ENCODE measurements at places on chromosomes 3 and 15. TPM values are rescaled to one million over a fixed set of nuclear protein-coding genes. Genes with fewer than 3 reads are reported as not detected.

ZNF860 gene
- polyA plus RNA-seq = 27.7 TPM

CKMT1B gene
- not detected for polyA plus RNA-seq

ANKRD34C gene
- polyA plus RNA-seq = not detected

COL6A5 gene
- polyA plus RNA-seq = not detected

SLC24A5 gene
- polyA plus RNA-seq = not detected

TMEM115 gene
- 33.9 TPM for polyA plus RNA-seq

GAP43 gene
- not detected for polyA plus RNA-seq

MORC1 gene
- polyA plus RNA-seq = not detected

UCN2 gene
- polyA plus RNA-seq = not detected

CEP97 gene
- 6.1 TPM for polyA plus RNA-seq

KLHL25 gene
- polyA plus RNA-seq = 0.60 TPM

SLCO2A1 gene
- not detected for polyA plus RNA-seq

CX3CR1 gene
- 10.3 TPM for polyA plus RNA-seq

SEMA6D gene
- polyA plus RNA-seq = not detected

RTP4 gene
- polyA plus RNA-seq = 5.9 TPM

CCR8 gene
- polyA plus RNA-seq = not detected

PYGO1 gene
- not detected for polyA plus RNA-seq

ARPP21 gene
- polyA plus RNA-seq = not detected

CYP1A2 gene
- not detected for polyA plus RNA-seq

UROC1 gene
- not detected for polyA plus RNA-seq

ALG1L2 gene
- 1.1 TPM for polyA plus RNA-seq

PGBD4 gene
- polyA plus RNA-seq = 0.71 TPM

Data from IgD-negative memory B cell (primary cell).